ENCODE measurements at places on chromosomes 6 and 20.

DNA sequence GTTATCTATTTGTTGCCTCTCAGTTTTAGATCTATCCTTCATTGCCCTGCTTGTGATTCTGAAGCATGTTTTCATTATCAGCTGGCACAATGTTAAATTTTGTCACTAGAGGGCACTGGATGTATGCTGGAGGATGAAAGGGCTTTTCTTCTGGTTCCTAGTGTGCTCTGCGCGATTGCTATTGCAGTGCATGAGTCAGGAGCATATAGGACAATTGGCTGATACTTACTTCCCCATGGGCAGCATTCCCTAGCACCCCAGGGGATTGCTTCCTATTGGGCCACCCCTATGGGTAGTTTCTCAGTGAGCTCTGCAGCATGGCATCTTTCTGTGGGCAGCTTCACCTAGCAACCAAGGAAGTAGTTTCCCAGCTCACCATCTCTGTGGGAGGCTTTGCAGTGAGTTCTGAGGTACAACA is 280.3 kb upstream of the SYNCRIP start:
- no peak for DNase-seq

DNA sequence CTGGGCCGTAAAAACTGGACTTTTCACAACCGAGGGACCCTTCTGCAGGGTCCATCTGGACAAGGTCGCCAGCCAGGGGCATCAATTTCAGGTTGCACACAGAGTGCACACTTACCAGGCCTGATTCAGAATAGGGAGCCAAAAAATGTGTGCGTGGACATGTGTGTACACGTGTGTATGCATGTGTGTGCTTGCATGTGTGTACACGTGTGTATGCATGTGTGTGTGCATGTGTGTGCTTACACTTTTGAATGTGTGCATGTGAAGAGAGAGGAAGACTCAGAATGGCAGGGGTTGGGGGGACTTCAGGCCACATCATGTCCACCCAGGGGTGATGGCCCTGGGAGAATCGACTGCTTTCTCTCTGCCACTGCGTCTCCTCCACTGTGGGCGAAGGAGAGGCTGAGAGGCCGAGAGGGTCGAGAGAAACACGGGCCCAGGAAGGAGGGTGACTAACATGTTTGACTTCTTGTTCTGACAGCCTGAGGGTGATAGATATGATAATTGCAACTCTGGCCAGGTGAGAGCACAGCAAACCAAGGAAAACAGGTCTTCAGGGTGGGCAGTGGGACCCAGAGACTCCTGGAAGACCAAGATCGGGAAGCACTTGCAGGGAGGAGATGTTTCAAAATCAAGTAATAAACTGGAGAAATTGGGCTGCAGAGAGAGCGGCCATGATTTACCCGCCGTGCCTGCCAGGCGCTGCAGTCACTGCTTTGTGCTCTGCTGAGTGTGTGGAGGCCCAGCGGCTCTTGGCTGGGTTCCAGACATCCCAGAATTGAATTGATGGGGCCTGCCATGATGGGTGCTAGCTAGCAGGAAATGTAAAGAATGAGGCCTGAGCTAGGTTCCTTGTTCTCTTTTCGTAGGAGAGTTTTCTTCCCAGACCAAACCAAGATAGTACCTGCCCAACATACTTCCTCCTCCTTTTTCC is 310.8 kb downstream of the QKI start:
- DNase-seq, result no peak

DNA sequence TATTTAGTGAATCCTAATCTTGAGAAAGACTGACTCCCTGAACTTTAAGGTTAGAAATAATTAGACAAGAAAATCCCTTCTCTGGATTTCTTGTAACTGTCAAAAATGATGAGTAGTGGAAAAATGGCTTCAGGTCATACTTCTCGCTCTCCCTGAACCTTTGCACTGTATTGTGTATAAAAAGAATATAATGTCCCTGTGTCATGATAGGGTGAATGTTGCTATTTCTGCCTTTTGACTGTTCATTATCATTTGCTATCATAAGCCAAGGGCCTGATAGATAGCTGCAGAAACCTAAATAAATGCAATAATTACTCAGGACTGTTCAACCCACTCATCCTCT is 39.3 kb downstream of the ALDH8A1 start:
- no peak for DNase-seq

DNA sequence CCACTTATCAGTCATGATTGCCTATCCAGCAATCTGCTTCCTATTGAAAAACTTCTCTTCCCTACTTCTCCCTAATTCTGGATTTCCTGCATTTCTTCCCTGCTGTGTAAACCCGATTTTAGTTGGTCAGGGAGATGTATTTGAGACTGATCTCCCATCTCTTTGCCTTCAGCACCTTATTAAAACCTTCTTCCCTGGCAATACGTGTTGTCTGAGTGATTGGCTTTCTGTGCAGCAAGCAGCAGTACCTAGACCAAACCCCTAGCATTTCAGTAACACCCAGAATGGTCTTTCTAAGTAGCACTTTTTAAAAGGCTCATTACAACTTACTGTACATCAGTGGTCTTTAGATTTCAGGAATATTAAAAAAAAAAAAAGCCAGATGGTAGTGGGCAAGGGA is 99.1 kb upstream of the PDE10A start:
- no peak for DNase-seq

Measured in stimulated activated CD4-positive, alpha-beta T cell treated with anti-CD3 and anti-CD28 coated beads, Interleukin-1b, Interleukin-23, amount 100 ng/mL, for 24 hours (primary cell).